ENCODE measurements at places on chromosomes 3 and 15.

GRCh38 chr3:99681512-99681911 is 43.1 kb downstream of the COL8A1 start:
- no peak for DNase-seq

DNA sequence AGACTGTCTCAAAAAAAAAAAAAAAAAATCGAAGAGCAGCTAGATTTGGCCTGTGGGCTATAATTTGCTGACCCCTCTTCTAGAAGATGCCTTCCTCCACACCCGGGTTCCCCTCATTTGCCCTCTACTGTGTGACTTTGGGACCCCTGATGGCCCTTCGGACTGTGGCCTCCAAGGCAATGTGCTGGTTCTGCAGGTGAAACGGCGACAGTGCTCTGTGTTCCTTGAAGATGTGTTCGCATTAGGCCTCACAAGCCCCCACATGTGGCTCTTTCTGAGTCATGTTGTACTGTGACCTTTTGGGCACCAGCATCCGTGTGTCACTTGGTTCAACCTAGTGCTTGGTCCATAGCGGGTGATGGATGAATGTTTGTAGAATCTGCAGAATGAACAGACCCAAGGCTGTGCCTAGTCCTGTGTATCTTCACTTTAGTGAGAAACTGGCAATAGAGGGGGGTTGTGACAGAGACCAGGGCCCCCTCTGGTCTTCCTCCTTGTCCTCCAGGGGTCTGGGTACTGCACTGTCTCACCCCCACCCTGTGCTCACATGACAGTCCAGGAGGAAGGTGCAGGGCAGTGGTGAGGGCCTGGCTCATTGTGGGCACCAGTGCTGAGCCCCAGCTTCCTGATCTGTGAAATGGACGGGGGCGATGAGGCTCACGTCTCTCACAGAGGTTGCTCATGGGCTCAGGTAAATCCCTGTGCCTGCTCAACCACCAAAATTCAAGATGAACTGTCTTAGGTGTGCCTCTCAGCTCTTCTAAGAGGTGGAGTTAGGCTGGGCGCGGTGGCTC is 22.7 kb downstream of the GOLGA6L2 start:
- no peak for DNase-seq

GRCh38 chr15:79195802-79196201 is 86.7 kb upstream of the ANKRD34C start:
- DNase-seq, result no peak

DNA sequence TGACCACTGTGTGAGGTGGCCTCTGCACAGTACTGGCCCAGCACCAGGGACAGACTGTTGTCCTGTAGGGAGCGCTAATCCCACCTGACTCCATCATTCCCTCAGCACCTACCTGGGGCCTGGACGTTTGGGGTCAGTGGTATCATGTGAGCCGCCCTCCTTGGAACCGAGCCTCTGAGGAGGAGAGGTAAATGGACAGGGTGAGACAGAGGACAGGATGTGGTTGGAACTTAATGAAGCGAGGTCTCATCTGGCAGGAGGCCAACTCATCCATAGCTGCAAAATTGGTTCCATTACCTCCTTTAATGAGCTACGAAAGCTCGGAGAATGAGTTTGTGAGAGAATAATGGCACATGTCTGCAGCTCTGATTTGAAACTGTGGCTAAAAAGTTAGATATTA is 13.9 kb downstream of the MAPKAPK3 start:
- no peak for DNase-seq

DNA sequence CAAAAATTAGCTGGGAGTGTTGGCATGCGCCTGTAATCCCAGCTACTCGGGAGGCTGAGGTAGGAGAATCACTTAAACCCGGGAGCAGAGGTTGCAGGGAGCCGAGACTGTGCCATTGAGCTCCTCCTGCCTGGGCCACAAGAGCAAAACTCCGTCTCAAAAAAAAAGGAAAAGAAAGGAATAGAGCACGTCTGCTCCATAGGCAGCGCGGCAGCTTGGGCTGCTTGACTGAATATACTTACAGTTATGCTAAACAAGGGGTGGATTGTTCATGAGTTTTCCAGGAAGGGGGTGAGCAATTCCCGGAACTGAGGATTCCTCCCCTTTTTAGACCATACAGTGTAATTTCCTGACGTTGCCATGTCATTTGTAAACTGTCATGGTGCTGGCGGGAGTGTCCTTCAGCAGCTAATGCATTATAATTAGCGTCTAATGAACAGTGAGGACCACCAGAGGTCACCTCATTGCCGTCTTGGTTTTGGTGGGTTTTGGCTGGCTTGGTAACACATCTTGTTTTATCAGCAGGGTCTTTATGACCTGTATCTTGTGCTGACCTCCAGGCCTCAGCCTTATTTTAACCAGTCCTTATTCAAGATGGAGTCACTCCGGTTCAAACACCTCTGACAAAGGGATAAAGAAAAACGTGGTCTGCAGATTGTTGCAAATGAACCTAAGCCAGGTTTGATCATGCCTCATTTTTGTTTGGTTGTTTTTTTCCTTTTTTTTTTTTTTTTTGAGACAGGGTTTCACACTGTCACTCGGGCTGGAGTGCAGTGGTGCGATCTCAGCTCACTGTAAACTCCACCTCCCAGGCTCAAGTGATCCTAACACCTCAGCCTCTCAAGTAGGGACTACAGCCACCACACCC is 24.9 kb upstream of the SENP5 start:
- DNase-seq, result no peak

DNA sequence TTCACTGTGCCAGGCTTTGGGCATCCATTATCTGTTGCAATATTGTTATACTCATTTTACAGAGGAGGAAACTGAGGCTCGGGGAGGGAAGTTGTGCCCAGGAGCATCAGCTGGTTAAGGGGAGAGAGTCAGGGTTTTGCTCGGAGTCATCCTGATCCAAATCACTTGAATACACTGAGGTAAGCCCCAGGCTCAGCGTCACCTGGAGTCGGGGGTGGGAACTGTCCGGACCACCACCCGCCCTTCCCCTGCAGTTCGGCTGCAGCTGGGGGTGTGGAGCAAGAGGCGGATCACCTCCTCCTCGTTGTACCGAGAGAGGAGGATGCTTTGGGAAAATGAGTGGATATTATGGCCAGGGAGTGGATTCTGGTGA is 646 bp downstream of the HRH1 start:
- DNase-seq, result no peak

DNA sequence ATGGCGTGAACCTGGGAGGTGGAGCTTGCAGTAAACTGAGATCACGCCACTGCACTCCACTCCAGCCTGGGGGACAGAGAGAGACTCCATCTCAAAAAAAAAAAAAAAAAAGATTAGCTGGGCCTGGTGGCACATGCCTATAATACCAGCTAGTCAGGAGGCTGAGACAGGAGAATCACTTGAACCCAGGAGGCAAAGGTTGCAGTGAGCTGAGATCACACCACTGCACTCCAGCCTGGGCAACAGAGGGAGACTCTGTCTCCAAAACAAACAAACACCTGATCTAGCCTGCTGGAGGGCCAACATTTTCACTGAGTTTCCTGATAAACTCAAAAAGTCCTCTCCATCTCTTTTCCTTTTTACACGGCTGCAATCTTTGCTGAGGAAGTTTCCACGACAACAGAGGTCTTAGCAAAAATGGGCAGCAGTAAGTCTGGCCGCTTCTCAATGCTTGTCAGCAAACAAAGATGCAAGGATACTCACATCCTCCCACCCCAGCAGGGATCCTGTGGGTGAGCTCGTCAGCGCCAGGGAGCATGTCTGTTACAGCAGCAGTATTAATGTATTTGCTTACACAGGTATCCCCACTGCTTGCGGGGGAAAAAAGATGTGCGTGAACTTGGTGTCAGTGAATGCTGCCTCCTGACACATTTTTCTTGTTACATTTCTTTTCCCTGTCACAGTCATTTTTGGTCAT is 21.0 kb upstream of the CCDC174 start:
- DNase-seq, result no peak

DNA sequence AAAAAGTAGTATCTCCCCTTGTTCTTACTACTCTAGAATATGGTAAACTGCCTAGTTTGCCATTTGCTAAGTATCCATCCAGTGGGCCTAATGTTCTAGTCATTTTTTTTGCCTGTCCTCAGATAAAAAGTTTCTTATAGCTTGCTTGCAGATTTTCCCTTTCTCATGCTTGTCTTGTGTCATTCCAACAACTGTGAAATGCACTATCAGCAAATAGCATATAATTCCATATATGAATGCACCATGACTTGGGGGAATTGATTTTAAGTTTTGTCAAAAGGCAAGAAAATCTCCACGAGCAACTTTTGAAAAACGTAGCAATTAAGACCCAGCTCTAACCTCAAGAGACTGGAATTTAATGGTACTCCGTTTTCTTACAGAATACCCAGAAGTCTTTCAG is 286.2 kb upstream of the GPR149 start:
- DNase-seq, result no peak

GRCh38 chr15:80474224-80475215 is 70.3 kb downstream of the ARNT2 start:
- no peak for DNase-seq

GRCh38 chr3:179452872-179453271 is 1.6 kb upstream of the GNB4 start:
- DNase-seq, result no peak

GRCh38 chr3:147089286-147089685 is 317.1 kb downstream of the ZIC4 start:
- no peak for DNase-seq

DNA sequence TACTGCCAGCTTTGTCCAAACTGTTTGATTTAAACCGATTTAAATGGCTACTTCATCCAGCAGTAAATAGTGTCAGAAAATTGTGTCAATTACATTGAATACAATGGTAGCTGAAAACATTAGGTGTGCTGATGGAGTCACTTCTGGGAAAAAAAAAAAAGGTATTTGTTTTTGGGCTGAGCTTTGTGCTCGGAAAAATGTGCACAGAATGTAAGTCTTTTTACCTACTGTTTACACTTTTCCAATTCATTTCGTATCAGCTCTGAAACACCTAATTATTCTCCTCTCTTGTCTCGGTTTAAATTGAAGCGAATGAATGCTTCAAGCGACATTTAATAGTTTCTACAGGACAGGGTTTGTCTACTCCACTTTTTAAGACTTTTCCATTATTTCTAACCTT is 1078.4 kb downstream of the ROBO1 start:
- no peak for DNase-seq

GRCh38 chr3:116367761-116368395 is 77.4 kb downstream of the LSAMP start:
- DNase-seq, result no peak

DNA sequence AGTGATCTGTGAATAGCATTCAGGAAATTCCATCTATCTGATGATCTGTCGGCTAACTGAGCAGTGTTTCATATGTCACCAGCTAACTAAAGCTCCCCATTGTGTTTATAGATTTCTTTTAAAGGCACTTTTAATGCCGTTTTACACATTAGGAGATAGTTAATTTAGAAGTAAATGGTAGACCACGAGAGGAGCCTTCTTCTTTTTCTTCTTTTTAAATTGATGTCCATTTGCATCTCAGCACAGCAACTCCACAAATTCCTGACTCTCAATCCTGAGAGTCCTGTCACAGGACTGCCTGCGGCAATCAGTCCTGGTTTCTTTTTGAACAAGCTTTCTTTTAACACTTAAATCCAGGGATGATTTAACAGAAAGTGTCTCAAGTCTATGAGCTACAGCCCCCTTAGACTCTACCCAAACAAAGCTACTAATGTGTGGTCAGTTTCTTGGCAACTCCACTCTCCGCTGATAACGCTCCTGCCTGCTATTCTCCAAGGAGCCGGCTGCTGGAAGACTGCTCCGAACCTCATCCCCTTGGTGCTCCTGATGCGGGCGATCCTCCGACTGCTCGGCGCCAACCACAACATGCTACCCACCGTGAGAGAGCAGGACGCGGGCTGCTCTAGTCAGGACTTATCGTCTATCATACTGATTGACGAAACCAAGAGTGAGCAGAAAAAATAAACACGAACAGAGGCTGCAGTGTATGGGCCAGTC is 421.4 kb downstream of the MECOM start:
- no peak for DNase-seq

GRCh38 chr3:189530822-189531221 is 100.4 kb upstream of the TP63 start:
- DNase-seq, result no peak

DNA sequence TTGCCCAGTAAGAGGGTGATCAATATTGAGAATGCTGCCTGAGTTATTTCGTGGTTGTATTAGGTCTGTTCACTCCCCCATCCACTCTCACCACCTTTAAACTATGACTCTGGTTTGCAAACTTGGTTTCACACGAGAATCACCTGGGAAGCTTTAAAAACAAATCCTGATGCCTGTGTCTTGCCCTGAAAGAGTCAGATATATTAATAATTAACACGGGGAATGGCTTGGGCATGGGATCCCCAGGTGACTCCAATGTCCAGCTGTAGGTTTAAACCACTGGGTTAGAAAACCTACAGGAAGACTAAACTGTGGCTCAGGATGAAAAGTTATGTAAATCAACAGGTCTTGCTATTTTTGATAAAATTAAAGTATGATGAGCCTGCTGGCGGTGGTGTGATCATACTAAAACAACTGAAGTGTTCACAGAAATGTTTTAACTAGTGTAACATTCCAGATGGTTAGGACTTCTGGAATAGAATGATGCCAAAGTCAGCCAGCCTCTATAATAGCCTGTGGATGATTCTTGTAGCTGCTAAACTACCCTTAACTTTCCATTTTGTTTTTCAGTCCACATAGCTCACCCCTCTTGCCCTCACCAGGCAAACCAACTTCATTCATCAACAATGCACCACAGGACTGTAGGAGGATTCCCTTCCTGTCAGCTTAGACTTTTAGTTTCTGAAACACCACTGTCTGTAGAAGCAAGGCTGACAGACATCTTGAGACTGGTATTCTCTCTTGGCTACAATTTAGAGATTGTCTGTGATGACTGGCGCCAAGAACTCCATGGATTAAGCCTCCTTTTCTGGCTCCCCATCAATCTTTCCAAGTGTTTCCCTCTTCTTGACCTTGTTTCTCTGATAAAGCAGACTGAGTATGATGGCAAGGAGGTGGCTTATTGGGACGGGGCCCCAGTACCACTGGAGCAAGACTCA is 119.1 kb upstream of the ADAMTS9 start:
- DNase-seq, result no peak

DNA sequence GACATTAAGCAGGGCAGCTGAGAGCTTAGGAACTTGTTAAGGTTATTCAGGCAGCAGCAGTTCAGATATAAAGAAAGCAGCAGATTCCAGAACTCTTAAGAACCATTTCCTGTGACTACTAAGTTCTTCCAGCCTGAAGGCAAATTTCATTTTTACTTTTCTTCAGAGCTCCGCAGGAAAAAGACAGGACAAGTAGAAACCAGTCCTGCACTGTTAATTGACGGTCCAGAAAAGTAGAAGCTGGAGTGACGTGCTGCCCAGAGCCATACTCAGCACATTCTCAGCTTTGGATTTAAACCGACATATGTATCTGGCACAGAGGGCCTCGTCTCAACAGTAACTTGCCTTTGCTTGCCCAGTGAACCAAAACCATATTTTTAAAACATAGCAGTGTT is 219.4 kb upstream of the STRIT1 start:
- no peak for DNase-seq

GRCh38 chr3:86464180-86464579 is 526.8 kb downstream of the VGLL3 start:
- DNase-seq, result no peak

- DNase-seq, result no peak
Measured at GRCh38 chr15:93500155-93500554, 411.1 kb upstream of the RGMA start.

Measured in natural killer cell treated with Interleukin-12 subunit alpha and Interleukin-12 subunit beta and Interleukin-15 and Interleukin-18, amount 100 ng/mL, for 72 hours (primary cell).